NCI-H1105 treated with DMSO at 0.1 percent for 48 hours (cell line): ENCODE measurements at places on chromosomes 2 and 18.
A peak's percentile ranks its signal among the peaks of the same experiment; 100 is the strongest.

GRCh38 chr2:23940718-23941620, 706 bp downstream of the UBXN2A start:
- peak; percentile 51 for DNase-seq

- peak; percentile 97 for DNase-seq
Measured at GRCh38 chr2:96374211-96374951, 38.8 kb downstream of the NCAPH start.

DNA sequence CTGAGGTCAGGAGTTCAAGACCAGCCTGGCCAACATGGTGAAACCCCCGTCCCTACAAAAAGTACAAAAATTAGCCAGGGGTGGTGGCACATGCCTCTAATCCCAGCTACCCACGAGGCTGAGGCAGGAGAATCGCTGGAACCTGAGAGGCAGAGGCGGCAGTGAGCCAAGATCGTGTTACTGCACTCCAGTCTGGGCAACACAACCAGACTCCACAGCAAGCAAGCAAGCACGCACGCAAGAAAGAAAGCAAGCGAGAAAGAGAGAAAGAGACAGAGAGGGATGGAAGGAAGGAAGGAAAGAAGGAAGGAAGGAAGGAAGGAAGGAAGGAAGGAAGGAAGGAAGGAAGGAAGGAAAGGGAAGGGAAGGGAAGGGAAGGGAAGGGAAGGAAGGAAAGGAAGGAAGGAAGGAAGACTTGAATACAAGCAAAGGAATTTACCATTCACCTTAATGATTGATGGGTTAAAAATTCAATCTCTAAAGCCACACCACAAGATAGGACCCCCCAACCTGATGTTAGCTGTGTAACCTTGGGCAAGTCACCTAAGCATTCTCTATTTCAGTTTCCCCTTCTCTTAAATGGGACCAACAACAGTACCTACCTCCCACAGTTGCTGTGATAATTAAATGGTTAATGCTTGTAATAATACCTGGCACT, 181.7 kb downstream of the ATAD2B start:
- DNase-seq: no peak

- DNase-seq: peak; percentile 49
Measured at GRCh38 chr2:104856086-104856972, 2.4 kb downstream of the POU3F3 start.

DNA sequence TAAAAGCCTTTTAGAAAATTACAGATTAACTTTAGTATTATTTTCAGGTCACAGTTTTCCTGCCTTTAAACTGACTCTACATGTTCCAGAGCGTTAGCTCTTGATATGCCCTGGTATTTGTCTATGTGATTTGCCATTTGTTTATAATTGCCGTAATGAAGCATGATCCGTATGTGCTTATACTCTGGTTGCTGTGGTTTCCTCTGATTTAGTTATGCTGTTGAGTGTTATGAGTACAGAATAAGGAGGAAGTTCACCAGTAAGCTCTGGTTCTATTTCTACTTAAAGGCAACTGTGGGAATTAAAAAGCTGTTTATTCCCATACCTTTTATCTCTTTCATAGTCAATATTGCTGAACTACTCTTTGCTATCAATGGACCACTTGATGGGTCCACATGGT, 123.5 kb downstream of the OSBPL6 start:
- no peak for DNase-seq

DNA sequence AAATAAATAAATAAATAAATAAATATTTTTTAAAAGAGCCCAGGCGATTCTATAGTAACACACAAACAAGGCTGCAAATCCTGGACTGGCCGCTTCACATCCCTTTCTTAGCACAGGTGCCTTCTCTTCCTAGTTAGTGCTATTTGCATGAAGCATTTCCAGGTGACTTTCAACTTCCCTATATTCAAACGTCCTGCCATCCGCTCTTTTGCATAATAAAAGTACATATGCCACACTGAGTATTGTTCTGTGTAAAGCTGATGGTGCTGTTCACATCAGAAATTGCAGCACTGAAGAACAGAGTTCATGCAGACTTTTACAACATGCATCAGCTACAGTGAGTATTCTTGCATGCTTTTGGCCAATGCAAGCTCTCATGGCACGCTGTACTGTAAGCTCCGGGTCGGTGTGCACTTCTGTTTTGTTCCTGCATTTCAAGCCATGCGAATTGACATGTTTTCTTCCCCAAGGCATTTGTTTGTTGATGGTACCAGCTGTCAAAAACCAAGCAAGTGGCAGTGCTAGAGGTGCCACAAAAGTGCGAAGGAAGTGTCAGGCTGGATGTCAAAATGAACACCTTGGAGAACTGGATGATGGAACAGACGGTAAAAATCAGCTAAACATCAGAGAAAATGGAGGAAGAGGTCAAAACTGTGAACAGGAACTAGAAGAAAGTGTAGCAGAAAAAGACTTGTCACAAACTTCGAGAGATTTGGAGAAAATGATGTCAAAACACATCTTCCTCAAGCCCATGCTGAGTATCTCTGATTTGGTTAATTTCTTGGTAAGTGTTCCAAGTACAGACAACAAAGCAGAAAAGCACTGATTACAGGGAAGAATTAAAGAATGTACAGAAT, 25.5 kb upstream of the CEP68 start:
- DNase-seq: no peak

DNA sequence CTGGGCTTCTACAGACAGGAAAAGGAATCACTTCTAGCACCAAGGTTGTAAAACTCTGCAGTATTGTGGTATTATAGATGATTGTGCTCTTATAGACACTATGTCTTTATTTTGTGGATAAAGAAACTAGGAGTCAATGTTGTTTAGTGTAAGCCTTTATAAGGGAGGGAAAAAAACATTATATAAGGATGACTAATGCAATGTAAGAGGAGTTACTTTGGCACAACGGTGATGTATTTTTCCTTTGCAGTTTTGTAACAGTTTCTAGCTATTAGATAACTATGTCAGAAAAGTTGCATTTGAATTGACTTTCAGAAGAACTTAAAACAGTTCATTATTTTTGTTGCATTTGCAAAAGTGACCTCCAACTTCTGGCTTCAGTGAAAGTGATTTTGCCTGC, 545.4 kb downstream of the CCDC85A start:
- no peak for DNase-seq

DNA sequence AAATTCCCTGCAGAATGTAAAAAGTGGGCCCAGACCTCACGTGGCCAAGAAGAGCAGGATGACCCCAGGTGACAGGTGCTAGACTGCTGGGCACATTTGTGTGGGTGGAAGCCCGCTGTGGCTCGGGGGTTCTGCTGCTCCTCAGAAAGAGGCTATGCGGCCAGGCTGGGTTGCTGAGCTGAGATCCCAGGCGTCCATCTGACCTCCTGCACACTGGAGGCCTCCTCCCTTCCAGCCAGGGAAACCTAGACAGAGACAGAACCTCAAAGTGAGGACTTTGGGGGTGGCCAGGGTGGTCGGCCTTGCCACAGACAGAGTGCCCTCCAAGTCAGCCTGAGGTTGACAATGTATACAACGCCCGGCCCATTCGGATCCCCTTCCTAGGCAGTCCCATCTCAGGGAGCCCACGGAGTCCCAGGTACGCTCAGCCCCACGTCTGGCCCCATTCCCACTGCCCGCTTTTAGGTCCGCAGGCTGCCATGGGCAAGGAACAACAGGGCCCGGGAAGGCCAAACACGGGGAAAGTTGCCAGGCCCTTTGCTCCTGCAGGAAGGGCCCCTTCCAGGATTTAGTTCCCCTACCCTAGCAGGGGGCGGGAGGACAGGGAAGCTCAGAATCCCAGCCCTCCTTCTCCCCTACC, 75.6 kb downstream of the KIAA2012 start:
- DNase-seq: no peak

- DNase-seq: peak; percentile 45
Measured at GRCh38 chr18:13989199-13989598, 73.9 kb upstream of the MC2R start.

DNA sequence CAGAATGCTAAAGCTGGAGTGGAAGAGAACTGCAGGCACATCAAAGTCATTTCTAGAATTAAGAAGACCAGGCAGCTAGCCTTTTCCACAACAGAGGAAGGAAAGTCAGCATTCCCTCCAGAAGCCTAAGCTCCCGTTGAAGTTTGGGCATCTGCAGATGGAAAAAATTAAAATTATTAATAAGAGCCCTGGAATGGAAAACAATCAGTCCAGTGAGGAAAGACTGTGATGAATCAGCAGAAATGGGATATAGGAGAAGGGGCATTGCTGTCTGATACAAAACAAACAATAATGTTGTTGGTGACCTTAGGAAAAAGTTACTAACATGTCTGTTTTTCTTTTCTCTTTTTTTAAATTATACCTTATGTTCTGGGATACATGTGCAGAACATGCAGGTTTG, 450.7 kb upstream of the SLC14A2 start:
- no peak for DNase-seq

DNA sequence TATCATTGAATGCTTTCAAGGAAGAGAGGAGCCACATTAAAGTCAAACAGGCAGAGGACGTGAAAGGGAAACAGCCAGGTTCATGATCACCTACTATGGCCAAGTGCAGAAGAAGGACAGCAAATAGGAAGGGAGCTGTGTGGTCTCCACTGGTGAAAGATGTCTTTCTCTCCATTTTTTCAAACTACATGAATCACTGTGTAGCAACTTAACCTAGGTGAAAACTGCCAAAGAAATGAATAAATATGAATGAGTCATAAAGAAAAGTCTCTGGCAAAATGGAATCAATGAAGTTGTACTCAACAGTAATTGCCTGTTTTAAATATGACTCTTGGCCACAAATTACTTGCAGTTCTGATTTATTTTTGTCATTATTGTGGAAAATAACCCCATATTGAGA, 452.6 kb upstream of the PKDCC start:
- DNase-seq: no peak

DNA sequence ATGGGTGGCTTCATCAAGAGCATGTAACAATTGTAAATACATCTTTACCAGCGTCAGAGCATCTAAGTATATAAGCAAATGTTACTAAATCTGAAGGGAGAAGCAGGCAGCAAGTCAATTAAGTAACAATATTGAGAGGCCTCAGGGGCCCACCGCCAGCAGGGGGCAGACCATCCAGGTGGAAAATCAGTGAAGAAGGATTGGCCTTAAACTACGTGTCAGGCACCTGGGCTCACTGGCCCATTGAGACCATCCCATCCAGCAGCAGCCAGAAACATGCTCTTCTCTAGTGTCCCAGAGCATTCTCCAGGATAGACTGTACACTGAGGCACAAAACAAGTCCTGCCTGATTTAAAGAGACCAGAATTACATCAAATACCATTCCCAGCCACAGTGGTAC, 96.2 kb upstream of the SNTG2 start:
- peak; percentile 53 for DNase-seq

GRCh38 chr2:240530181-240530580, 27.6 kb downstream of the ANKMY1 start:
- DNase-seq: no peak

DNA sequence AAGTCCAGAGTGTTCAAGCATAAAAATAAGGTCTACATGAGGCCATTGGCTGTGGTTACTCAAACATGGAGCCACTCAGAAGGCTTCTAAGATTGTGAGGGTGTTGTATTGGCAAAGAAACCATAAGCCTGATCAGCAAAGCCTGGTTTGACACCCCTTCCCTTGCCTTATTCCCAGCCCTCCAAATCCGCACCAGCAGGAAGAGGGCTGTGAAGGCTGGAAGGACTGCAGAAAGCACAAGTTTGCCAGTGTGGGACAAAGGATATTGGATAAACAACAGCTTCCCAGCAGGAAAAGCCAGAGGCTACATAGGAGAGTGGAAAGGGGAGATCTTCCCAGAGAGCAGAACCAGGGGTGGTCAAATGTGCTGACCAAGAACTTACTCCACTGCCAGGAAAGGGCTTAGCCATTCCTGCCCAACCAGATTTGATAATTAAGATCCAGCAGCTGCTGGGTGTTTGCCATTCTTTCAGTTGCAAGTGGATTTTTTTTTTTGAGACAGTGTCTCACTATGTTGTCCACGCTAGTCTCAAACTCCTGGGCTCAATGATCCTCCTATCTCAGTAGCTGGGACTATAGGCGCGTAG, 1.5 kb upstream of the PRKAG3 start:
- no peak for DNase-seq

DNA sequence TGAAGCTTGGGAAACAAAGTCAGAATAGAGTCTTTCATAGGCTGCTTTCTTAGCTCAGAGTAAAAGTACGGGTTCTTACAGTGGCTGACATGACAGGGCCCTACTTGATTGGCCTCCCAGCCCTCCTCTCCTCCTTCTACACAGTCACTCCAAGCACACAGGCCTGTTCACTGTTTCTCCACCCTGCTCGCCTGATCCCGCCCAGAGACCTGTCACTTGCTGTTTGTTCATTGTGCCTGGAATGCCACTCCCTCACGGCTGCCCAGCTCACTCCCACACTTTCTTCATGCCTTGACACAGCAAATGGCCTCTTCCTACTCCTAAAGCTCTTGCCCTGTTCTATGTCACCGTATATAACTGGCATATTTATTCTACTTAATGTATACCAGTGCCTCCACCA, 104.8 kb downstream of the MAP4K4 start:
- DNase-seq: no peak

DNA sequence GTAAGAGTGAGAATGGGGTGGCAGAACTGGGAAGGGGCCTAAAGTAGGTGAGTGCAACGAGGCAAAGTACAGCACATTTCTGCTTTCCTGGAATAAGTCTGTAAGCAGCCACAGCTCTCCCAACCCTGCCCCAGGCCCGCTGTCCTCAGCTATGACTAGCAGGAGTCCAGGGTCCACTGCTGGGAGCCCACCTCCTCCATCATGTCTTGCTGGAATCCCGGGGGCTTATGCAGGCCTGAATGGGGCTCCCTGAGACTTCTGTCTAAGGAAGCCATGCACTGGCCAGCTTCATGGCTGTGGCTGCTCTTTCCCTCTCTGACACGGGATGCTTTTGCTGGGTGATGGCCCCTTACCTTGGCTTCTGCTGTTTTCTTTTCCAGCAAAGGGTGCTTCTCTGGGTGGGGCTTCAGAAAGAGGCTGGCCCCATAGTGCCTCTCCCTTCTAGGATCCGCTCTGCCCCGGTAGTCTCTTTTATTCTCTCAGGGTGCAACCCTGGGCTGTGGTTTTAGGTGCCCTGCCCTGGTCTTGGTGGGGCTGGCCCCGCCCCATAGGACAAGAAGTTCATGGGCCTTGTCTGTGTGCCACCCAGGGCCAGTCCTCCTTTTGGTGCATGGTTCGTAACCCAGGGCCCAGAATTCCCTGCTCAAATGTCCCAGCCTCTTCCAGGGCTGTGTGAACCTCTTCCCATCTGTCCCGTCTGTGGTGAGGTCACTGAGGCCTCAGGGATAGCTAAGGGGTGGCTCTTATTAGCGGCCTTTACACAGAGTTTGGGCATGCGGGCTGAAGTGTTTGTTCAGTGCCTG, 33.8 kb upstream of the POLE4 start:
- no peak for DNase-seq
